ENCODE measurements at places on chromosomes 12 and 14.

- ATAC-seq = no peak
Observed at GRCh38 chr14:80618751-80619329, 322.7 kb downstream of the CEP128 start.

GRCh38 chr12:23834076-23834475 lies 115.4 kb downstream of the SOX5 start:
- ATAC-seq = no peak

DNA sequence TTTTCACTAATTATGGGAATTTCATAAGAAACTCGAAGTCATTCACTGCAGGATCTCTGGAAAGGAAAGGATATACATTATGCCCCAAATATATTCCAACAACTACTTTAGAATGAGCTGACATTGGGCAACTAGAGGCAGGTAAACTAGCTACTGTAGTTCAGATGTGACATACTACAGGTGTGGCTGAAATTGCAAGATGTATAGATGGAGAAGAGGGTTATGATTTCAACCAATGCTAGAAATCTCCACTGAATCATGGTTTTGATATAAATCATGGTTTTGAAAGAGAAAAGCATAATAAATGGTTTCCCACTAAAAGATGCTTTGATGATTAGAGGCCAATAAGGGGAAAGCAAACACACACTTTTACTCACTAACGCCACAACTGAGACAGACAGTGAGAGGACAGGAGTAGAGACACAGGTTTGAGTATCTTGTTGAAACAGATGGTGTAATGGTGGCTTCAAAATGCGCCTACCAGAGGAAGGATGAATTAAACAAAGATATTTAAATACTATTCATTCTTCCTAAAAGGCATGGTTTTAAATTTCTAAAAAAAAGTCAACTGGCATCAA lies 296.1 kb upstream of the DIO2 start:
- no peak for ATAC-seq

- ATAC-seq = no peak
Observed at GRCh38 chr12:84641940-84642545, 270.6 kb downstream of the SLC6A15 start.
